ENCODE measurements at places on chromosomes 5 and 9. TPM values are rescaled to one million over a fixed set of nuclear protein-coding genes. Genes with fewer than 3 reads are reported as not detected.

DNA sequence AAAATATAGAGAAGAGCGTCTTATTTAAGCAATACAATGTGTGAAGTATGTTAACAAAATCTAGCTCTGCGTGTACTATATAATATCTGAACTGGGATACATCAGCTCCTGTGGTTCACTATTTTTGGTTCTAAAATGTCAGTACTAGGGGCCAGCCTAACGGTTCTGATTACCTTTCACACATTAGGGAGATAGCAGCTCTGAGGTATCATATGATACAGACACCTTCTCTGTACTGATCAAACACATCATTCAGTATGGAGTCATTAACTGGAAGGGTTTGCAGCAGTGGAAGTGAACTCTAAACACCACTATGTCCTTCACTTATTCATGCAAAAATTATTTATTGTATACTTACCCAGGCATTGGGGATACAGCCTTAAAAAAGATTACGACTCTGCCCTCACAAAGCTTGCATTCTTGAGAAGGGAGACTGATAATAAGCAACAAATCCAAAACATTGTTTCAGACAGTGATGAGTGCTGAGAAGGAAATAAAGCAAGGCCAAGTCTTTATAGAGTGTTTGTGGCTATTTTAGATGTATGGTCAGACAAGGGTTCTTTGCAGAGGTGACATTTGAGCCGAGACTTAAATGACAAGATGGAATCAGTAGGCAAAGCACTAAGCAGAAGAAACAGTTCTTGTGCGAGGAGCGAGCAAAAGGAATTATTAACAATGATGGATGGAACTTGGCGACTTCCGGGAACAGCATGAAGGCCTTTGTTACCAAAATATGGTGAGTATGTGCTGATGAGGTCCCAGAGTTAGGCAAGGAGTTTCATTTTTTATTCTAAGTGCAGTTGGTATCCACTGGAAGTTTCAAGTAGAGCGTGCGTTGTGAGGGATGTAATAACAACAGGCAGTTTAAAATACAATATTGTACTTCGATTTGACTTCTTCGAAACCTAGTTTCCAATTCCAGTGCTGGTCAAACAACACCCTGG lies 1.8 kb upstream of the LNPEP start:
- DNase-seq = peak; percentile 66

DNA sequence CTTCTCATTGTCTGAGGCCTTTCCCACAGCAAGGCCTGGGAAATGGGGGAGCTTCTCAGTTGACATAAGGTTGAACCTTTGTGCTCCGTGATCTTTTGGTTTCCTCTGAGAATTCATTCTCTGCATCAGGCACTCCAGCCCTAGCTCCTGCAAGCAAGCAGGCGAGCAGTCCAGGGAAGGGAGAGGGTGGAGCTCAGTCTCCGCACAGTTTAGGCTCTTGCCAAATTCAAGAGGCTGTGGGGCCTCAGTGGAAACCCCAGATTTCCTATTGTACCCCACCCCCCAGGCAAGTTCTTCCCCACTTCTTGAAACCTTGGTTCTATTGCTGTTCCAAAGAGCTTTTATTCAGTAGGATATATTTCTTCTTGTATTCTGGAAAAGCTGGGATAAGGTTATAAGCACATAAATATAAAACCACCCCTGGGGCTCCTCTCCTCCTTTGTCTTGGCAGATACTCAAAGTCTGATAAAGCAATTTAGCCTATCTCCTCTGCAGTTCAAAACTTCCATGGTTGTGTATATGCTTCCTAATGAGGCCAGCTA lies 147.2 kb downstream of the PDZD2 start:
- DNase-seq = no peak

The RPP25L gene
- total RNA-seq = 28.7 TPM

DNA sequence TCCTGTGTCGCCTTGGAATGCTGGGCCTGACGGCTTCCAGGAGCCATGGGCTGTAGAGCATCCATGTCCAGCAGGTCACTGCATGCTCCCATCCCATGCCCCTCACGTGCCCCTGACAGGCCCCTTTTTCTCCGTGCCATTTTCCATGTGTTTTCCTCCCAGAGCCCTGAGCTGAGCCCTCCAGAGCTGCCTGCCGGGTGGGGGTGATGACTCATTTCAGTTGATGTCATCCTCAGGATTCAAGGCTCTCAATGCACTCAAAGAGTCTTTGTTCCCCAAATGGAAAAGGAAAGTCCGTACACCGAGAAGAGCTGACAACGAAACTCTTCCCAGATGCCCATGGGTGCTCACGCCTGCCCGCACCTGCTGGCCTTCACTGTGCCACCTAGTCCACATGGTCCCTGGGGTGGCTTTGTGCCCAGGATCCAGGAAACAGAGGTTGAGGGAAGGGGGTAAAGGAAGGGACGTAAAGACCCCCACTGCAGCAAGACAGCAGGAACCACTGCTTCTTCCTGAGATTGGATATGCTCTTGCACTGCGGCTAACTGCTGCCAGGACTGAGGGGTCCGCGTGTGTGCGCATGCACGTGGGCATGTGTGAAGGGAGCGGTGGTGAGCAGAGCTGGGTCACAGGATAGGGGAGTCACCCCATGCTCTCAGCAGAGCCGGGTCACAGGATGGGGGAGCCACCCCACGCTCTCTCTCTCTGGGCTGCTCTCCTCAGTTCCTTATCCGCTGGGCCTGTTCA lies 27.6 kb downstream of the COL15A1 start:
- DNase-seq = peak; percentile 87

GRCh38 chr5:136491806-136492205 lies 126.5 kb upstream of the TRPC7 start:
- DNase-seq = no peak

GRCh38 chr9:89706731-89707191 lies 101.9 kb downstream of the GADD45G start:
- DNase-seq = no peak

The WDR38 gene
- total RNA-seq = not detected

DNA sequence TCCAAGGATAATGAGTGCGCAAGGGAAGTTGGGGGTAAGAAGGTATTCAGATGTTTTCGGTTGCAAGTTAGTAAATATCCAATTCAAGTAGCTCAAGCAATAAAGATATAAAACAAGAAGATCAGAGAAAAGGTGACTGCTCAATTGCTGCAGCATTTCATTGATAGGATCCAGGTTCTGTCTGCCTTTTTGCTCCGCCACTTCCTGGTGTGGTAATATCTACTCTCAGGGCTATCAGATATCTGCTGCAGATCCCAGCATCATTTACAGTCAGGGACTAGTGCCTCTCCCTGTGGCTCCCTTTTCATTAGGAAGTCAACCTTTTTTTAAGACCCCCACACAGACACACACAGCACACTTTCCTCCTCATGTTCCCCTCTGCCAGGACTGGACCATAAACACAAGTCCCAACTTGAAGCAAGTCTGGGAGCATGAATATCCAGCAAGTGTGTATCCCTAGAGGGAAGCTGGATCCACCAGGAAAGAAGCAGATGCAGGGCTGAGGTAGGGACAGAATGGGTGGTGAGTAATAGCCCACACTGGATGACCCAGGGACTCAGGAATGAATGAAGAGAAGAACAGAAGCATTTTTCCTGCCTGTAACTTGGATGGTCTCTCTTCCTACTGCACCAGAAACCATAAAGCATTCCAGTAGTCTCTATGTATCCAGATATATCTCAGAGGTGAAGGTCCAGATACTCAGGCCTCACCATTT lies 53.7 kb downstream of the ZNF622 start:
- peak; percentile 85 for DNase-seq

The TRPM3 gene
- not detected for total RNA-seq

All from GM23248 (cell line).